ENCODE measurements at places on chromosomes 12 and 14. TPM values are rescaled to one million over a fixed set of nuclear protein-coding genes. Genes with fewer than 3 reads are reported as not detected.

TMEM63C gene
- total RNA-seq, result 1.3 TPM

SLC8A3 gene
- total RNA-seq, result not detected

RECQL gene
- total RNA-seq, result 32.6 TPM

ATL1 gene
- 3.0 TPM for total RNA-seq

RASSF8 gene
- 0.72 TPM for total RNA-seq

GRCh38 chr14:100828031-100828769 is 2.3 kb downstream of the MEG3 start:
- no peak overlapping the region for H3K4me3 ChIP-seq
- no peaks in the 10 kb centered on the region for H3K36me3 ChIP-seq
- no peak for DNase-seq
- H3K4me1 ChIP-seq, result no peaks in the 10 kb centered on the region
- peaks cover 66% of the 10 kb centered on the region for H3K27me3 ChIP-seq

DNA sequence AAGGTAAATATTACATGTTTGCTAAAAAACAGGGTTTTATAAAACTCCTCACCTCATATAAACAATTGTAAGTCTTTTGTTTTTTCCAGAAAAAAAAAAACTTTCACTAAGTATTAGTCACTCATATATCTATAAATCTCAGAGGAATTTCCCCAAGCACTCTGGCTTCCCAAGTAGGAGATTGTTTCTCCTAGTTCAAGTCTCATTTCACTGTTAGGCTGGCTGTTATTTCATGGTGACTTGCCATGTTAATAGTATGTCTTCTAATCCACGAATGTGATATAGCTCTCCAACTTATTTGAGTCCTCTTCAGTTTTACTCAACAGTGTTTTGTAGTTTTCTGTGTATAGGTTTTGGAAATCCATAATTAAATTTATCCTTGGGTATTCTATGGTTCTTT is 61.6 kb downstream of the CAPZA3 start:
- no peak overlapping the region for H3K27ac ChIP-seq
- no peaks in the 10 kb centered on the region for H3K27me3 ChIP-seq
- no peak overlapping the region for H3K4me3 ChIP-seq
- no peaks in the 10 kb centered on the region for H3K36me3 ChIP-seq

DNA sequence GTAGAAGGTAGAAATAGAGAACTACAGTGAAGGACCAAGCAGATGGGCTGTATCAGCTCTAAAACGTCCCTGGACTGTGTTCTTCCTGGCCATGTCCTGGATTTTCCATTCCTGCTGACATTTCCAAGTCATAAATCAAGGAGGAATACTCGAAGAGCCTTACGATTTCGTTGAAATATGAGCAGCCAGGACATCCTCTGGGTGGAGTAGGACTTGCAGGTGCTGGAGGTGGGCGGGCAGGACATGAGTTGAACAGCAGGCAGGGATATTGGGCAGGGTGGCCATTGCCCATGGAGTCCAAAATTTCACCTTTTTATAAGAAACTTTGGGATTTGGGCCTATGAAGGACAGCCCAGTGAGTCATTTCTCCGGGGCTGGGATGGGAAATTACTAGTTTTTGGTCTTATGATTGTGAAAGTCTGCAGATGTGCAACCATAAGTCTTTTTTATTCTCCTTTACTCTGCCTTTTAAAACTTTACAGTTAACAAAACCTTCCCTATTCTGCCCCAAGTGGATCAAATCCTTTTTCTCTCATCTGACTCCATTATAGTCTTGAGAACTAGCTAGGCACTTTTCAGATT is 88.8 kb downstream of the TMX1 start:
- no peaks in the 10 kb centered on the region for H3K36me3 ChIP-seq
- no peaks in the 10 kb centered on the region for H3K4me1 ChIP-seq
- no peak overlapping the region for H3K4me3 ChIP-seq
- no peak for DNase-seq
- H3K27ac ChIP-seq, result no peak overlapping the region

- no peaks in the 10 kb centered on the region for H3K4me1 ChIP-seq
- H3K36me3 ChIP-seq, result no peaks in the 10 kb centered on the region
- no peaks in the 10 kb centered on the region for H3K27me3 ChIP-seq
- H3K27ac ChIP-seq, result no peak overlapping the region
Observed at GRCh38 chr12:97545804-97546203, 83.2 kb downstream of the RMST start.

DNA sequence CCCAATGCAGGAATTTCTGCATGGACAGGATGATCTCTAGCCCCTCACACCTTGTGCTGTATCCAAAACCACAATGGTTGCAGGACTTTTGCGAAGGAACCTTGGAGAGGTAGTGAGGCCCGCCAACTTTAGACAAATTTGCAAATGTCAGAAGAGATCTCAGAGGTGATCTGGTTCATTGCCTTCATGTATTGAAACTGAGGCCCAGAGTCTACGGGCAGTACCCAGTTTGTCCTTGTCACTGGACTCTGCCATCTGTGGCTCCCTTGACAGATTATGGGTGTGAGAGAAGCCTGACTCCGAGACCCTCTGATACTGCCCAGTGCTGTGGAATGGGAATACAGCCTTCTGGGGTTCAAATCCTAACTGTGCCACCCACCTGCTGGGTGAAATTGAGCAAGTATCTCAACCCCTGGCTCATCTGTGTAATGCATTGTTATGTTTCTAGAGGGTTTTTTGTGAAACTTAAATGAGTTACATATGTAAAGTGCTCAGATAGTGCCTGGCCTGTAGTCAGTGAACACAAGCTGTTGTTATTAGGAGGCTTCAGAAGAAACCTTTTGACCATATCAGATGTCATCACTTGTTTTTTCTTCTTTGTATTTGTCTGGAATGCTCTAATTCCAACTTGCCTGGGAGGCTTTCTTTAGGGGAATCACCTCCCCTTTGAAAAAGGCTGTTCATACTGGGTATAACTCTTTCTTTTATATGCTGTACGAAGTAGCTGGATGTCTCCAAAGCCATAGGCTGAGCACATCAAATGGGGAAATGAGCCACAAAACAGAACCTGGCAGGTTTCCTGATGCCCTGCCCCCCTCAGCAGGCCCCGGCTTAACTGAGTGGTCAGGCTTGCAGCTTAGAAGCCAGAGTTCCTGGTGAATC is 71.4 kb upstream of the SRSF5 start:
- H3K27me3 ChIP-seq, result no peaks in the 10 kb centered on the region
- peaks cover 20% of the 10 kb centered on the region for H3K4me1 ChIP-seq
- H3K36me3 ChIP-seq, result no peaks in the 10 kb centered on the region
- no peak overlapping the region for H3K4me3 ChIP-seq
- no peak for DNase-seq
- no peak overlapping the region for H3K27ac ChIP-seq

DNA sequence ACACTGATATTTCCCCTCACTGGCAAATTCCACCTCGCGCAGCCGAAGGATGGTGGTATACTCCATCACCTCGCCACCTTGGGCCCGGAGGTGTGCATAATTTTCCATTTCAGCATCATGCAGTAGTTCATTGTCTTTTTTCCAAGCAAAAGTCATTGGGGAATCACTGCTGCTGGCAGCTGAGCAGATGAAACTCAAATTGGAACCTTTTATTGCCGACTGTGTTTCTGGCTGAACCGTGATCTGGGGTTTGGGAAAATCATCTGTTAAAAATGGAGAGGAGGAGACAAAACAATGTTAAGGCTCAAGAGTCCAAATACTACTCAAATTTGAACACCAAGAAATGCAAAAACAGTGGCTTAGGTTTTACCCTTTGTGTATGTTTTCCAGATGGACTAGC is 39.7 kb downstream of the LRIG3 start:
- H3K27ac ChIP-seq, result no peak overlapping the region
- H3K4me3 ChIP-seq, result no peak overlapping the region
- H3K4me1 ChIP-seq, result no peaks in the 10 kb centered on the region
- DNase-seq, result no peak

GRCh38 chr12:122813310-122813713 is 21.9 kb upstream of the HIP1R start:
- no peak overlapping the region for H3K4me3 ChIP-seq
- no peaks in the 10 kb centered on the region for H3K27me3 ChIP-seq
- no peaks in the 10 kb centered on the region for H3K4me1 ChIP-seq
- no peaks in the 10 kb centered on the region for H3K36me3 ChIP-seq
- H3K27ac ChIP-seq, result no peak overlapping the region

DNA sequence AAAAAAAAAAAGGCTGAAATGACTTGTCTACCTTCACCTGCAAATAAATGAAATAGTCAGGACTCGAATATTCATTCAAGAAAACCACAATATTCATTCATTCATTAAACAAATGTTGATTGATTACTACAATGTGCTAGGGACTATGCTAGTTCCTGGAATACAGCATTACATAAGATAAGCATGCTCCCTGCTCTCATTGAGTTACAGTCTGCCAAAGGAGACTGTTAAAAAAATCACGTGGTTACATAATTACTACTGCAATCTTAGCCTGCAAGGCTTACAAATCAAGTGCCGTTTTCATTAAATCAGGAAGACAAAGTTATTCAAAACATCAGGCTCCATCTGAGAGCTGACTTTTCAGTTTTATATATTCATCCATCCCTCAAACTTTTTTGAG is 70.4 kb upstream of the RIC8B start:
- no peaks in the 10 kb centered on the region for H3K4me1 ChIP-seq
- no peak overlapping the region for H3K4me3 ChIP-seq
- no peak overlapping the region for H3K27ac ChIP-seq
- no peak for DNase-seq
- H3K27me3 ChIP-seq, result peaks cover 5% of the 10 kb centered on the region
- H3K36me3 ChIP-seq, result no peaks in the 10 kb centered on the region

DNA sequence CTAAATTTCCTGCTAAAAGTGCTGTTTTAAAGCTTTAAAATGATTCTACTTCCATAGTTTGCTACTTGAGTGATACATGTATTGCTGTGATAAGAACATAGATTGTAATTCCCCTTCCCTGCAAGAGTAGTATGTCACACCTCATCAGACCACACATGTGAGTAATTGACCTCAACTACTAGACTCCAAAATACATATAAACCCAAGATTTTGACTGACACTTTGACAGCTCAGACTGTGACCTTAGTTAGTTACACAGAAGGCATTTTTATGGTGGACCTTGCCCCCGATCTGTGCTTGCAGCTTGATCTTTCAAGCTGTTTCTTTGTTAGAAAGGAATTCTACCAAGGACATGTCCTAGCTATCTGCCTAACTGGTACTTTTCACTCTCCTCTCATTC is 18.6 kb downstream of the APOBEC1 start:
- DNase-seq, result no peak
- no peaks in the 10 kb centered on the region for H3K27me3 ChIP-seq
- H3K27ac ChIP-seq, result no peak overlapping the region

- H3K27ac ChIP-seq, result no peak overlapping the region
- DNase-seq, result no peak
- no peaks in the 10 kb centered on the region for H3K4me1 ChIP-seq
- H3K4me3 ChIP-seq, result no peak overlapping the region
Observed at GRCh38 chr12:12398026-12398859, 41.4 kb downstream of the BORCS5 start.

DNA sequence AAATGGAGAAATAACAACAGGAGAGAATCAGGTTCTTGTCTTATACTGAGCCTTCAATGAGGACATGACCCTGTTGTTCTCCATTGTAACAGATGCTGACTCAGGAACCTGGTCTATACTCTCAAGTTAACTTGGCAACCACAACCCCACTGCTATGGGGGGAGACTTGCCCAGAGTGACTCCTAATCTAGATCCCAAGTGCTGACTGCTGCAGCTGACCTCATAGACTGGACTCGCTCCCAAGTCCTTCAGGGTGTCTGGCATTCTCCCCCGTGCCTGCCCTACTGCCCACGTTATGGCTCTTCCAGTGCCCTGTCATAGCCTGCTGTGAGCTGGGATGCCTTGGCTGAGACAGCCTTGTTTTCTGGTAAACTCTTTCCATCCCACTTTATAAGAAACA is 37.1 kb downstream of the NID2 start:
- H3K4me1 ChIP-seq, result no peaks in the 10 kb centered on the region
- no peaks in the 10 kb centered on the region for H3K36me3 ChIP-seq
- no peak for DNase-seq
- H3K27me3 ChIP-seq, result no peaks in the 10 kb centered on the region
- no peak overlapping the region for H3K4me3 ChIP-seq

DNA sequence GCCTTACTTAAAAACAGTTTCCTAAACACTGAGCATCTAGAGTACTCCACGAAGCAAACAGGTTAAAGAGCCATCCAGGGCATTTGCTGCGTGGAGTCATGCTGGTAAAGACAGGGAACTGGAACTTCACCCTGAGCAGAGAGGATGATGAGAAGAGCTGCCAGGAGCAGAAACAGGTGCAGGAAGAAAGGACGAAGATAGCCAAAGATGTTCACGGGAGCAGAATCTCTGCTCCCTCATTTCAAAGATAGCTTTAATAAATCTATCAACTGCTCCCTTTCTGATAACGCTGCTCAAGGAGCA is 280.8 kb upstream of the FKBP4 start:
- H3K27ac ChIP-seq, result no peak overlapping the region
- H3K4me1 ChIP-seq, result no peaks in the 10 kb centered on the region
- H3K4me3 ChIP-seq, result no peak overlapping the region
- no peak for DNase-seq

GRCh38 chr12:227286-227915 is 13.4 kb upstream of the SLC6A12 start:
- no peak for DNase-seq
- H3K4me3 ChIP-seq, result no peak overlapping the region
- no peaks in the 10 kb centered on the region for H3K36me3 ChIP-seq
- H3K27me3 ChIP-seq, result peaks cover 32% of the 10 kb centered on the region
- H3K27ac ChIP-seq, result no peak overlapping the region
- H3K4me1 ChIP-seq, result no peaks in the 10 kb centered on the region

DNA sequence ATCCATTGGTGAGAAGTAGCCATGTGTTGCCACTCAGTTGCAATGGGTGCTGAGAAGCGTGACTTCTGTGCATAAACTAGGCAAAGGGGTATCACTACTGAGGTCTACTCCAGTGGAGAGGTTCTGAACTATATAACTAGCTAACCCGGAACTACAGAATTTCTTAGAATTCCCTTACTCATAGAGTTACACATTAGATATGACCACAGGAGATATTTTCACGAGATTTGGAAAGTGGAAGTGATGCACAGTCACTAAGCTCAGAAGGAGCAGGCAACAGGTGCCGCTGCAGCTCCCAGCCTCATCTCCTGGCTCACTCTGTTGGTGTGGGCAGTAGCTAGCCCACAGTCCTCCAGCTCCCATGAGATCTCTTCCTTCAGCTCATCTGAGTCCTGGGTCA is 136.6 kb downstream of the SSPN start:
- no peaks in the 10 kb centered on the region for H3K36me3 ChIP-seq
- H3K4me1 ChIP-seq, result no peaks in the 10 kb centered on the region
- no peaks in the 10 kb centered on the region for H3K27me3 ChIP-seq
- H3K27ac ChIP-seq, result no peak overlapping the region
- H3K4me3 ChIP-seq, result no peak overlapping the region

- DNase-seq, result no peak
- no peaks in the 10 kb centered on the region for H3K36me3 ChIP-seq
- no peaks in the 10 kb centered on the region for H3K4me1 ChIP-seq
- H3K27ac ChIP-seq, result no peak overlapping the region
- no peak overlapping the region for H3K4me3 ChIP-seq
Observed at GRCh38 chr14:60616461-60616959, 32.8 kb downstream of the SIX1 start.

DNA sequence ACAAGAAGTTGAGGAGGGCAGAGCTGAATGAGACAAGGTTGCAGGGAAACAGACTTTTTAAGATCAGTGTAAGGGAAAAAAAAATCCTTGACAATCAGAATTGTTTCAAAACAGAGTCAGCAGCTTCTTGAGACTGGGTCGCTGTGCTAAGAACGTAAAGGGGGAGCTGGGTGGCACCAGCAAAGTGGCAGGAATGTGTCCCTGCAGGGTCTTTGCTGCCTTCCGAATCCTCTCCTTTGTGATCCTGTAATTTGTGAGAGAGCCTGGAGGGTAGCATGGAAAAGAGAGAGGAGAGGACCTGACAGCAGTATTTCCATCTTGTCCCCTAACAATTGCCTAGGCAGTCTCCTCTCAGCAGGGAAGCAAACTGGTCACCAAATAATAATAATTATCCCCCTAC is 472.8 kb downstream of the RGS6 start:
- H3K36me3 ChIP-seq, result no peaks in the 10 kb centered on the region
- H3K27me3 ChIP-seq, result peaks cover 9% of the 10 kb centered on the region
- H3K4me3 ChIP-seq, result no peak overlapping the region
- H3K27ac ChIP-seq, result no peak overlapping the region
- no peak for DNase-seq
- peaks cover 7% of the 10 kb centered on the region for H3K4me1 ChIP-seq
